Fibroblast of lung (primary cell): ENCODE measurements at places on chromosomes 7 and 10. TPM values are rescaled to one million over a fixed set of nuclear protein-coding genes. Genes with fewer than 3 reads are reported as not detected.

DNA sequence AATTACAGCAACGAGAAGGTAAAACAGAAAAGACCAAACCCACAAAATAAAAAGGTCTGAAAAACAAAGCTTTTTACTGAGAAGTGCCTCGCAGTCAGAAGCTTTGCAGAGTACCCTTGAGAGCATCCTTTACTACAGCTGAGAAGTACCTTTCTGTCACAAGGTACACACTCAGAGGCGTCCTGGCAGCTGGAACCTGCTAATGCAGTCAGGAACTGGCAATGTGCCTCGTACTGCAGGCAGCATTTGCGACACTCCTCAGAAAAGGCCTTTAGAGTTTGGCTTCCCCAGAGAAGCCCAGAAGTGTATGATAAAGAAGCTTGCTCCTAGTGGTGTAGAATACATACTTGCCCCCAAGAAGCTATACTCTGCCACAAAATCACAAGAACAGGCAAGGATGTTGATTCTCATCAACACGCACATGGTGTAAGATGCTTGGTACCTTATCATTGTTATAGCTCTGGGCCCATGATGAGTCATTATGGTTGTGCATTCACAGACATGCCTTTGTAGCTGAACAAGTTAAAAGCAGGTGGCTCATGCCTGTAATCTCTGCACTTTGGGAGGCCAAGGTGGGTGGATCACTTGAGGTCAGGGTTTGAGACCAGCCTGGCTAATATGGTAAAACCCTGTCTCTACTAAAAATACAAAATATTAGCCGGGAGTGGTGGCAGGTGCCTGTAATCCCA lies 2.0 kb upstream of the GTPBP4 start:
- DNase-seq = peak; percentile 92

DNA sequence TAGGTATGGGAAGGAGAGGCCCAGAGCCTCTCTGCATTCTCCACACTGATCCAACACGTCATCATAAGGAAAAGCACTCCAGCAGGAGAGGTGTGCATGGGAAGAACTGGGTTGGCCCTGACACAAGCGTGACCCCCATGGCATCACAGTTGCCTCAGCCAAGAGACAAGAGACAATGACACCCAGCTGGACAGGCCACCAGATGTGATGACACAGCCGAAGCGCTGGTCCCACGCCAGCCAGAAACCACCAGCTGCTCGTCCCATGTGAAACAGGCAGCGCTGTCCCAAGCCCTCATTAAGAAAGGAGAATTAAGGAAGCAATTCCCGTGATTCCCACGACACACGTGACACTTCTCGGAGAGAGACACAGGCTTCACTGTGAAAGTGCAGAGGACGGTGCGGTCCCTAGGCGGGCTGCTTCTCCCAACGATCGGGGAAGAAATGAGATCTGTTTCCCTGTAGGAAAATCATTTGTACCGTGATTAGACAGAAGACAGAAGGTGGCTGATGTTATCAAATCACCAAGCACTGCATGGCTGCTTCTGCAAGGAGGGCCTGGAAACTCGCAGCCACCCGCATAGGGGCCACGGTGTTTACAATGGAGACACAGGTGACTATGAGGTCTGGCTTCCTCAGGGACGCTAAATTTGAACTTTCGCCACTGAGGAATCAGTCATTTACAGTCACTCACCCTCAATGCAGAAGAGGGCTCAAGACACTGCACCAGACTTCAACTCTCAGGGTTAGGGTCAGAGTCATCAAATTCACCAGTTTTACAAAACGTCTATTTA lies 74.5 kb downstream of the DIP2C start:
- DNase-seq = peak; percentile 41

DNA sequence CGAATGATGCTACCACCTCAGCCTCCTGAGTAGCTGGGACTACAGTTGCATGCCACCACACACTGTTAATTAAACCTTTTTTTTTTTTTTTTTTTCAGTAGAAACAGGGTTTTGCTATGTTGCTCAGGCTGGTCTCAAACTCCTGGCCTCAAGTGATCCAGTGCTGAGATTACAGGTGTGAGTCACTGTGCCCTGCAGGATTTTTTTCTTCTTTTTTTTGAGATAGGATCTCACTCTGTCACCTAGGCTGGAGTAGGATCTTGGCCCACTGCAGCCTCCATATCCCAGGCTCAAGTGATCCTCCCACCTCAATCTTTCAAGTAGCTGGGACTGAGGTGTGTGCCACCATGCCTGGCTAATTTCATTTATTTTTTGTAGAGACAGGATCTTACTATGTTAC lies 6.4 kb downstream of the ACTA2 start:
- DNase-seq = no peak

- peak; percentile 44 for DNase-seq
These were observed 68.0 kb upstream of the LRRC4 start for GRCh38 chr7:128099204-128099671.

- no peak for DNase-seq
These were observed 2.5 kb upstream of the PYROXD2 start for GRCh38 chr10:98417481-98417959.

GRCh38 chr7:87234949-87235348 lies 15.4 kb upstream of the TMEM243 start:
- no peak for DNase-seq

GRCh38 chr10:69333205-69333604 lies 54.9 kb downstream of the HK1 start:
- no peak for DNase-seq

- no peak for DNase-seq
These were observed 928 bp downstream of the COMTD1 start for GRCh38 chr10:75234683-75235374.

- DNase-seq = no peak
These were observed 251.2 kb downstream of the KCNMA1 start for GRCh38 chr10:77386365-77386764.

DNA sequence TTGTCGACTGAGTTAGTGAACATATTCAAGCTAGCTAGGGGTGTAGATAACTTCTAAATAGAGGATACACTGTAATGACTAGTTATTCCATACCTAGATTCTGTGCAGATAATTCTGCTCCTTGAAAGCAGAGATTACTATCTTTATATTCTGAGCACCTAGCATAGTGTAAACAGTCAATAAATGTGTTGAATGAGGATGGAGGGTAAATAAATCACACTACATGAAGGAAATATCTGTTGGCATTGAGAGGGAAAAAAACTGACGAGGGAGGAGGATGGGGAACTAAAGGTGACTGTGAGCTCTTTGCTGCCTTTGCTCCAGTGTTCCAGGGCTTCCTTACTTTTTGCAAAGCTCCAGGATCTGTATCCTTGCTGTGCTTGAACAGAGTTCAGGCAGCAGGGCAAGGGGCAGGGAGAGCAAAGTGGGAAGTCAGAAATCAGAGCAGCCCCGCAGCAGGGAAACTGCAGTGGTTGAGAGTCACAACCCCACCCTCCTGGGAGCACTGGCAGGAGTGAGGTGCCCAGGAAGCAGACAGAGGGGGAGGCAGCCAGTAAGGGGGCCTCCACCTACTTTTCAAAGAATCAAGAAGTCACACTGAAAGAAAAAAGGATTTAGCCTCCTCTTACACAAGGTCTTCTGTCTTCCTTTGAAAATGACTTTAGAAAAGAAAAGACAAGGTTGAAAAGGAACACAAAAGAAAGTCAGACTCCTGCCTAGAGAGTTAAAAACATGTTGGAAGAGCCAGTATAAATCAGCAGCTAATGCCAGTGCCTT lies 71.8 kb upstream of the LRRN3 start:
- no peak for DNase-seq

DNA sequence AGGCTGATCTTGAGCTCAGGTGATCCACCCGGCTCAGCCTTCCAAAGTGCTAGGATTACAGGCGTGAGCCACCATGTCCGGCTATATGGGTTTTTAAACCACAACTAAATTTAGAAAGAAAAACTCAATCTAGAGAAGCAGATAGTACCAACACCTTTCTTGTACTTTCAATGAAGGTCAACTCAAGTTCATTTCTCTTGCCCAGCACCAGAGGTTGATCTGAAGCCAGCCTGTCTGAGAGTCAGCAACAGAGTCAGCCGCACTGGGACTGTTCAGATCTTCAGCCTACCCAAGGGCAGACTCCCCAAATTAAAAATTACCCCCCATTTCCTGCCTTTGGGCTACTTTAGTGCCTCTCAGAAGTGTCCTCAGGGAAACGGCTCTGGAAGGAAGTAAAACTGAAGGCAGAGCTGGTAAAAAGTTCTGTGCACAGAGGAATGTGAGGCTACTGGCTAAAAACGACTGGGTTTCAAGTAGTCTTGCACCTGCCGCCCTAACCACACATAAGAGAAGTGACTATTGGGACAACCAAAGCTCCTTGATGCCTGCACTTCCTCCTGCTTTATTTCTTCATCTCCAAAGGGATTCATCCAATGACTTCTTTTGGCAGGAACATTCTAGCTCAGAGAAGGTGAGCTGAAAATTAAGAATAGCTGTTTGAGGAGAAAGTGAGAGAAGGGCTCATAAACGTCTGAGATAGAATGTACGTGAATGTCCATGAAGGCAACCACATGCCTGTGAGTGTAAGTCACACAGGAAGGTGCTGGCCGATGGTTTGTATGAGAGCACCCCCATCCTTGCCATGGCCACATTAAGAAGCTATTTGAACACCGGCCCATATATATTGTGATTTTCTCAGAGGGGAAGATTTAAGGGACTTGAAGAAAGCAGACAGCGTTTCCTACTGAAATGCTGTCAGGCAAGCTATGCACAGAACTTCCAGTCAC lies 142.4 kb upstream of the PRR15 start:
- DNase-seq = no peak

DNA sequence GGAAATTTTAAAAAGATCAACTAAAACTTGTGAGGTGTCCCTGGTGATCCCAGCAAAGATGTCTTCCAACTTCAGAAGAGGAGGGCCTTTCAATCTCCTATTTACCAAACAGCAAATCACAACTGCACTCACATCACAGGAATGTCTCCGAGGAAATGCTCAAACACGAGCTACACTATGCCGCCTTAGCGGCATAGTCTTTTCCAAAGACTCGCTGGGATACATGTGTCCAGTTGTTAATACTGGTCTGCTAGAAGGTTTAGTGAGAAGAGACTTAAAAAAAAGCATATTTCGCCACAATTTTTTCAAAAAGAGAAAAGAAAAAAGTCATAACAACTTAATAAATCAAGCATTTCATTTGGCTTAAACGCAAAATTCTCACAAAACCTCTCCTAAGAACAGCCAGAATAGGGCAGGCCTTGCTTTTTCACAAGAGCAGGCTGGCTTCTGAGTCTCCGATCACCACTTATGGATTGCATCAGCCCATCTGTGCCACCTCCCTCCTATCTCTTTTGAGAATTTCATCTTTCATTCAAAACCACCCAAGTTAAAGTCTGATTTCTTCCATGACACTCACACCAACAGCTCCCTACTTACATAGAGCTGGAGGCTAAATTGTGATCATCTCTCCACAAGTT lies 66.1 kb downstream of the GNA12 start:
- DNase-seq = peak; percentile 60

DNA sequence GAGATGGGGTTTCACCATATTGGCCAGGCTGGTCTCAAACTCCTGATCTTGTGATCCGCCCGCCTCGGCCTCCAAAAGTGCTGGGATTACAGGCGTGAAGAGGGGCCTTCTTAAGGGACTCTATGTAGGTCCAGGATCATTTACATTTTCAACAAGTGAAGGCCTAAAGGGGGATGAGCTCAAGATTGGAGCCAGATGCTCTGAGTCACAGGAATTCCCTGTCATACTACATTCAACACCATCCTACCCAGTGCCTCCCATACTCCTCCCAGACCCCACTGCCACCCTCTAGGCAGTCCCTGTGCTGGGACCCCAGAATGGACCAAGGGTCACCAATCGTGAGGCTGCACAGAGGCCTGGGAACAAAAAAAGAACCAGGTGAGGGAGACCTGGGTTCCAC lies 29.9 kb downstream of the CYTH3 start:
- peak; percentile 39 for DNase-seq

DNA sequence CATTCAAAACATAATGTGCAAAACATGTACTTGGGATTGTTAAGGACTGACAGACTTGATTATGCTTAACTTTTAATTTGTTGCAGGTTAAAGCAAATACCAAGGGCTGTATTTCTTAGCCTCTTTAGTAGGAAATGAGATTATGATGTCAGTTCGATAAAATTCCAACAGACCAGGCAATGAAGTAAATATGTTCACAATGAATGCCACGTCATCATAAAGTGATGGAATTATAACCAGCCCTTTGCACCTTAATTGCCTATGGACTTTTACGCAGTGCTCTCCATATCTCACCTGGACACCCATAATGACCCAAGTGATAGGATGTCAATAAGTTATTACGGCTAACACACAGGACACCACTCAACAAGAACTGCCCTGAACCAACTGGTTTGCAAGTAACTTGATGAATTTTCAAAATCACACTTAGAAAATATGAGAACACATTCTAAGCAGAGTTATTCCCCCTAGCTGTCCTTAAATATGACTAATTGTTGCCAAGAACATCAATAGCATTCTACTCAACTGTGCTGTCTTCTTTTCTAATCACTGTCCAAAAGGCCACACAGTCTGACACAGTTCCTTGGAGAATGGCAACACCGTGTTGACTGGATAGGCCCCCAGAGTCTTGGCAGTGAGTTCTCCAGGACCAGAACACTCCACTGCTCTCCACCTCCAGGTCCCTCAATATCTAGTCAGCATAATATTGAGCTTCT lies 115.0 kb downstream of the CHCHD3 start:
- peak; percentile 25 for DNase-seq

- no peak for DNase-seq
These were observed 51.1 kb downstream of the PRF1 start for GRCh38 chr10:70551466-70551865.

DNA sequence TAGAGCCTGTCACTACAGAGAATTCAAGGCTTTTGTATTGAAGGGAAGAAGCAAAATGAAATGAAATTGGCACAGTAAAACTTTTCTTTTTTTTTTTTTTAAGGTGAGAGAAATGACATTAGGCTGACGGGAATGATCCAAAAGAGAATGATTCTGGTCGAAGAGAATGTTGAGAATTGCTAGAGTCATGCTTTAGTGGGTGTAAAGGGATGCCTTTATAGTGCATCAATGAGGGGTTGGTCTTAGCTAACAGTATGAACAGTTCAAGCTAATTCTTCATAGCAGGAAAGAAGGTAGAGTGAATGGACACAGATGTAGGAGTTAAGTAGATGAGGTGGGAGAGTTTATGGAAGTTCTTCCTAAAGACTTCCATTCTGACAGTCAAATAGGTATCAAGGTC lies 32.3 kb upstream of the LSM8 start:
- no peak for DNase-seq

- no peak for DNase-seq
These were observed 120.3 kb upstream of the DIP2C start for GRCh38 chr10:809671-810350.

The CHRM2 gene
- 2.3 and 7.9 TPM in 2 replicates for total RNA-seq

The SPDYE6 gene
- not detected in 2 replicates for total RNA-seq

The C10orf67 gene
- under 0.01 TPM in 2 replicates for total RNA-seq

The SFMBT2 gene
- total RNA-seq = 2.5 and 2.8 TPM in 2 replicates

The GNG11 gene
- total RNA-seq = 9.0 and 27.2 TPM in 2 replicates

The OTUD1 gene
- 6.7 and 6.8 TPM in 2 replicates for total RNA-seq

The LSM5 gene
- 13.6 and 23.0 TPM in 2 replicates for total RNA-seq

The WEE2 gene
- total RNA-seq = not detected in 2 replicates

The LIPN gene
- not detected in 2 replicates for total RNA-seq

The VIM gene
- total RNA-seq = 4,550 and 7,192 TPM in 2 replicates

The MYL7 gene
- not detected in 2 replicates for total RNA-seq

The TAC1 gene
- total RNA-seq = under 0.01 and 0.33 TPM in 2 replicates

The CLDN3 gene
- total RNA-seq = not detected in 2 replicates

The TDRD1 gene
- 0.26 TPM in 1 of 2 replicates, not detected in the other for total RNA-seq
